ENCODE measurements at places on chromosomes 4 and X.

GRCh38 chr4:76504613-76505465 is 69.8 kb downstream of the SHROOM3 start:
- no peak for DNase-seq

DNA sequence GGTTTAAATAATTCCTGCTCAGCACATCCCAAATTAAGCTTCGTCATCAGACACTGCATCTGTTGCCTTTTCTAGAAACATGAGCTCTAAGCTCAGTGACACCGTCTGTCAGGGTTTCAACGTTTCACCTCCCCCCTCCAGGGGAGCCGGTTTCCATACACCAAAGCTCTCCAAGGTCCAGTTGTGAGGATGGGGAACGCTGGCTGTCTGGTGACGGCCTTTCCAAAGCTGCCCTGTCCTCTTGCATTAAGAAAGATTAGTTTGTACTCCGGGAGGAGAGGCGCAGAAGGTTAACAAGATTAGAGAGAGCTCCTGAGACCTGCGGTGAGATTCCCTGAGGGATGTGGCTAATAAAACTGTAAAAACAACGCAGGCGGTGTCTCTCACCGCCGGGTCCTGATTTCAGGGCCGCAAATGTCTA is 43.2 kb downstream of the ASMT start:
- no peak for DNase-seq

DNA sequence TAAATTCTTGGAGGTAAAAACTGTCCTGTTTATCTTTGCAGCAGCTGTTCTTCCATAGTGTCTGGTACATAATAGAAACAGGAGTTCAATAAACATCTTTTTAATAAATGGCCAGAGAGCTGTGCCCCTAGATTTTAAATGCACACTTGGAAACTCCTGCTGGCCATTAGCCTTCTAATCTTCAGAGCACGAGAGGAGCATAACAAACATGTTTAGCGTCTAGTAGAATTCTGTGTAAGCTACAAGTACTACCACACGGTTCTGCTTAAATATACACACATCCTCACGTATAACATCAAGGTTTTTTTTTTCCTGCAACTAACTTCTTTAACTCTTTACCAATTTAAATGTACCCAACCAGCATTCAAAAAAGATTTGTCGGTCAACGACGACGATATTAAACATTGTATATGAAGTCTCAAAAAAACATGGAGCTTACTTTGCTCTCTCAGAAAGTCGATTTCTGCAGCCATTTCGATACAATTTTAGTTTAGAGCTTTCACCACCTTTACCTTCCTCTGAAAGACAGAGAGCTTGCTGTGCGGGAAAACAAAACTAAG is 628 bp downstream of the SCLT1 start:
- no peak for DNase-seq

GRCh38 chrX:147351644-147352043 is 537.1 kb upstream of the CXorf51A start:
- no peak for DNase-seq

All from NCI-H446 treated with DMSO at 0.1 percent for 48 hours (cell line).